Astrocyte of the hippocampus (primary cell): ENCODE measurements at places on chromosomes 3 and 15.
A peak's percentile ranks its signal among the peaks of the same experiment; 100 is the strongest.

DNA sequence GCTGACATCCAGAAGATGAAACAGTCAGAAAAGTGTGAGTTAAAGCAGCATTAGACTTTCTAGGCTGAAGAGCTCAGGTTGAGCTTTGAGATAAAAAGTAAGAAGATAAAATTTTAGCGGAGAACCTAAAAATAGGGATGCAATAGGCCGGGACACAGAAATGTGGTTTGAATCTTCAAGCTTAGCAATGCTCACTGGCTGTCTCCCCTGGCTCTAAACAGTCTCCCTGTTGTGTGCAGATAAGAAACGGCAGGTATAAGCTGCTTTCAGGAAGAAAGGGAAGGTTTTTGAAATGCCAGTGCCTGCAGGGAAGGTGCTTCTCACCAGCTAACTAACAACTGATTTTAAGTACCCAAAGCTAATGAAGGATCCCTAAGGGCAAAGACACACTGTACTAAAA is 718.7 kb upstream of the SGO1 start:
- DNase-seq, result no peak

GRCh38 chr3:39103324-39103693 is 4.1 kb downstream of the GORASP1 start:
- DNase-seq, result no peak

DNA sequence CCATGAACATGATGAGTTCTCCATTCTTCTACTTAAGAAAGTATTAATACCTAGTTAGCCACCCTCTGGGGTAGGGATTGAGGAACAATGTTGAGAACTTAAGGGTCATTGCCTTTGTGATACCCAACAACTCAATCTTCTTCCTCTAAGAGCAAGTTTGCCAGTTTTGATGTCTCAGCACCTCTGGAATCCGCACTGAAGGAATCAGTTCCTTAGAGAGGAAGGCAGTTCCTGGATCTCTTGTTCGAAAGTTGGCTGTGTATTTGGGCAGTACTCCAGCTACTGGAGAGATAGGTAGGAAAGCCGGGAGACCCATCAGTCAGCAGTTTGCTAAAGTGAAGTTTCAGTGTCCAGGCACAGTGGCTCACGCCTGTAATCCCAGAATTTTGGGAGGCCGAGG is 35.6 kb upstream of the MTHFS start:
- no peak for DNase-seq

GRCh38 chr3:17605032-17605431 is 137.4 kb downstream of the TBC1D5 start:
- DNase-seq, result peak; percentile 63

- no peak for DNase-seq
Measured at GRCh38 chr15:79981831-79982455, 10.9 kb upstream of the BCL2A1 start.

- DNase-seq, result no peak
Measured at GRCh38 chr3:195548006-195548405, 4.9 kb upstream of the PPP1R2 start.

DNA sequence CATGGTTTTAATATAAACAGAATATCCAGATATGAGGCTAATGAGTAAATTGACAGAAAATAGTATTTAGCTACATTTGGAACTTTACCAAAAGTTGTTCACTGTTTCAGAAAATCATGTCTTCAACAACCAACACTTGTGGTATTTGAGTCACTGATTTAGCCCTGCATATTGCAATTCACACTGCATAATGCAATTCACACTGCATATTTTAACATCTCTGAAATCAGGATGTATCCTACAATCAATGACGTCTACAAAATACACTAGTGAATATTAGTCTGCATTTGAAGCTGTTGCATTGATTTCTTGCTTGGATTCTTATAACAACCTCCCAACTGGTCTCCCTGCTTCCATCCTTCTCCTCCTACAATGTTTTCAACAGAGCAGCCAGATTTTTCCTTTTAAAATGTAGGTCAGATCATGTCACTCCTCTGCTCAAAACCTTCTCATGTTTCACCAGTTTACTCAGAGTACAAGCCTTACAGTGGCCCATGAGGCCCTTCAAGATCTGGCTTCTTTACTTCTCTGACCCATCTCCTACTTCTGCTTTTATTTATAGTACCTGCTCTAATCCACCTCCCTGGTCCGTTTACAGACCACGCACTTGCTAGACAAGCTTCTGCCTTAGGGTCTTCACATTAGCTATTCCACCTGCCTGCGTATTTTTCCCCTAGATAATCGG is 11.4 kb upstream of the RAB11A start:
- no peak for DNase-seq

DNA sequence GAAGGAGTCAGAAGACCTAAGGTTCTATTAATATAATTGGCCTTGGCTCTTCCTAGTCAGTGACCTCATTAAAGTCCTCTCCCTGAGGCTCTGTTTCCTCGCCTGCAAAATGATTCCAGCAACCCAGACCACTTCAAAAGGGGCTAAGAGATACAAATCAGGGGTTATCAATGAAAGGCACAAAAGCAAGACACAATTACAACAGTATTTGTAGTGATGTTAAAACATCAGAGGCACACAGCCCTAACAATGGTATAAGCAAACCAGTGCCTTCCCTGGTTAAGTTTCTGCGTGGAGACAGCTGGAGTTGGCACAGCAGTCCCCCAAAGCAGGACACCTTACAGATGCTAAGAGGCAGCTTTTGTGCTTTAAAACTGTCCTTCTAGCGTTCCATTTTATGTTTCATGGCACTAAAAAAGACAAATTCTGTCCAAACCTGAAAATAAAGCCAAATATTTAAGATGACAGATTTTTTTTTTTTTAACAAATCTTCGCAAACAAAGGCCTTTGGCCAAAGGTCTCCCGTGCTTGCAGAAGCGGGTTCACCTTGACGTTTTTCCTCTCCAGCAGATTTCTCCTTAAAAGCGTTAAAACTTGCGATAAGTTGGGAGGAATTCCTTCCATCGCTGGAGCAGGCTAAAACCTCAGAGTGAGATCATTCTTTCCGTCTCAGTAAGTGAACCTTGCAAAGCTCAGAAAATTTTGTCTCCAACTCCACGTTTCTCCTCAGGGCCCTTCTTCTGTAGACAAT is 999 bp downstream of the ZNF280D start:
- peak; percentile 84 for DNase-seq

DNA sequence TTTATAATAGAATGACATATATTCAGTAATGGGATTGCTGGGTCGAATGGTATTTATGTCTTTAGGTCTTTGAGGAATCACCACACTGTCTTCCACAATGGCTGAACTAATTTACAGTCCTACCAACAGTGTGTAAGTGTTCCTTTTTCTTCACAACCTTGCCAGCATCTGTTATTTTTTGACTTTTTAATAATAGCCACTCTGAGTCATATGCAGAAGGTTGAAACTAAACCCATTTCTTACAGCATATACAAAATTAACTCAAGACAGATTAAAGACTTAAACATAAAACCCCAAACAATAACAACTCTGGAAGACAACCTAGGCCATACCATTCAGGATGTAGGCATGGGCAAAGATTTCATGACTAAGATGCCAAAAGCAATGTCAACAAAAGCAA is 671.4 kb downstream of the AGBL1 start:
- DNase-seq, result no peak
